ENCODE measurements at places on chromosomes 16 and 17.

DNA sequence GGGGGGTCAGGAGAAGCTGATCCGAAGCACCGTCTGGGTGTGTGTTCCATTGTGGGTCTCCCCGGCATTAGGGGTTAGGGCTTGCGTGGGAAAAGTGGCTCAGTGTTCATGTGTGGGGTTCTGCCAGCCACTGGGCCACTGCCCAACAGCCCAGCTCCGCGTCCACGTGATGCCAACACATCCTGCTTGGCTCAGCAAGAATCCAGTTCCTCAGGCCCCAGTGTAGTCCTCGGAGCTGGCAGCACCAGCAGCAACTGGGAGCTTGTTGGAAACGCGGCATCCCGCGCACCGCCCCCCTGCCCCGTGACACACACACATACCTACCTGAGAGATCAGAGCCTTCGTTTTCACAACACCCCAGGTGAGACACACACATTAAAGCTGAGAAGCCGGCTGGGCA lies 18.9 kb downstream of the LGALS9 start:
- DNase-seq: no peak

DNA sequence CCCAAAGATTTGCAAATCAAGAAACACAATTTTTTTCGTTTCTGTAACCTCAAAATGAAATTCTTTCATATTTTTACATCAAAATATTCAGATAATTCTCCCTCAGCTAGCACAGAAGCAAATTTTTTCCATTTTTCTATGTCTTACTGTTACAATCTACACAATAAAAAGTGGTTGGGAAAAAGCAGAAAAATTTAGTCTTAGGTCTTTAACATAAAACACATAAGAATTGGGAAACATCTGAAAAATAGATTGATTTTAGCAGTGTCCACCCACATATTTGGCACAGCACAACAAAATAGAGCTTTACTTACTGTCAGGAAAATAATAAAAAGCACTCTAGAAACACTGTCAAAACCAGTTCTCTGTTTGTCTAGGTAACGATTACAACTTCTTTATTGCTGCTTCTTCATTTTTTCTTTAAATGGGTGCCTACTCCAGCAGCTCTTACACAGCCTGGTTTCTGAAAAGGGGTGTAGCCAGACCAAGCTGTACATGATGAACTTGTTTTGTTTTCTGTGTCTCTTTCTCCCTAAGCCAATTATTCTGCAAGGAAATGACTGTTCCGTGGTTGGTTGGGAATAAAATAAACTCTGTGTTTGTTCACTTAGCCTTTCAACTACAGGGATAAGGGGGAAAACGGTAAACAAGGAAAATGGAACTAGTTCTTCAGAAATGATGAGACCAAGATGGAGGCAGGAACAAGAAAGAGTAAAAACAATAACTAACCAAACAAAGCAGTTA lies at the start of gene ABCA6:
Gene ABCA6 (minus strand): TSS at position 465 of the 744 bp plus-strand sequence. CDS start 1,192 bp downstream, outside the sequence.
- DNase-seq: peak; percentile 36

GRCh38 chr17:74359916-74360315 lies 1.8 kb downstream of the BTBD17 start:
- no peak for DNase-seq

DNA sequence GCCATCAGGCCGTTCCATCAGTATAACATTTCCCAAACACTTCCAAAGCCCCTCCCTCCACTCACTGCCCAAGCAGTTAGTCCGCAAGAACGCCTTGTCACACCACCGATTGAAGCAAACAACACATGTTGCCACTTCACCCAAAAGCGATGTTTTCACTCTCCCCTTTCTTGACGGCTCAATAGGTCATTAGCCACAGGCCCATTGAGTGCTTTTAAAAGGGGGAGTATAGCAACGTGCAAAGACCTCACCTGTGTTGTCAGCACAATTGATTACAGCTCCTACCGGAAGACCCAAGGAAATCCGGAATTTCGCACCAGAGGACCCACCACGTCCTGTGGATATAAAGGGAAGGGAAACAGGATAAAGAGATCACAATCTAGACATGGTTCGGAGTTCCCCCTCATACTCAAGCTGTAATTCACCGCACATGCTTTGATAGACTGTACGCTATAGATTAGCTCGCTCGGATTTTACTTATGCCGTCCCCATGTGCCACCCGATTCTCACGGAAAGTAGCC lies 690 bp downstream of the RPL23 start:
- DNase-seq: no peak

- no peak for DNase-seq
Measured at GRCh38 chr16:52932321-52932720, 120.4 kb downstream of the CHD9NB start.

DNA sequence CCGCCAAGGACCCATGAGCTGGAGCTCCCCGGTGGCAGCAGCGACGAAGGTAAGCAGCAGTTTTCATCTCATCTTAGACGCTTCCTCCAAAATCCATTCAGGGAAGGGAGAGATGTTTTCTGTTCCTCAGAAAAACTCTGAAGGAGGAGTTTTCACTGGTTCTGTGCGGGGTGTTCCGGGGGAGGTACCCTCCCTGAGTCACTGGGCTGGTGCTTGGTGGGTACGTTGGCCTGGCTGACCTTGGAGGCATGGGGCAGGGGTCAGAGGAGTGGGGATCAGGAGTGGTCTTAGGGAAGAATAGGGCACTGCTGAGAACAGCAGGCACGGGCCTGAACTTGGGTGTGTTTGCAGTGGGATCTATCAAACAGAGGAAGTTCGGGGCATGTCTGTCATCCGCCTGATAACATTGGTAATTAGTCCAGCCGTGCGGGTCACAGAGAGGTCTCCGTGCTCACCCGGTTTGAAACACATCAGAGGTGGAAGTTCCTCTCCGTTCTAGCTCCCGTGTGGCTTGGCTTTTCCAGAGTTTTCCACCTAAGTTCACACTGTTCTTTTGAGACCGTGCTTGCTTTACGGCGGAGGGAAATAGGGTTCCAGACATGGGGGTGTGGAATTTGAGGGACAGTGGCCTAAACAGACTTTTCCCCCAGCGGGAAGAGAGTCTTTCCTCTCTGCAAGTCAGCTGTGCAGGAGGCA lies 59.6 kb upstream of the CIBAR2 start:
- no peak for DNase-seq

DNA sequence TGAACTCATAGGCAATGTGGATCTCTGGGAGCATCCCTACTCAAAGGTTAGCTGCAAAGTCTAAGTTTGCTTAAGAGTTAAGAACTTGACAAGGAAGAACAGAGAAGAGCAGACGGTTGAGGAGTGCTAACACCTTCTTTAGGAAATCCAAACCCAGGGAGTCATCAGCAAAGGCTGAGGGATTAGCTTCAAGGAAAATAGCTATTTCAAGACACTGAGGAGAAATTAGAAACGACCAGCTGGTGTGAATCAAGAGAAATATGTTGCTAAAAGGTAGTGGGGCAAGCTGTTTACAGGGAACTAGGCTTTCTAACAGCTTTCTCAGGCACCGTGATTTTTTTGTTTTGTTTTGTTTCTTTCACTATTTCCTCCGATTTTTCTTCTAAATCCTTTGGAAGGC lies 90.7 kb downstream of the CDH8 start:
- no peak for DNase-seq

- no peak for DNase-seq
Measured at GRCh38 chr17:81478119-81478518, 34.5 kb downstream of the ACTG1 start.

GRCh38 chr17:83117583-83117982 lies 38.2 kb downstream of the METRNL start:
- DNase-seq: no peak

DNA sequence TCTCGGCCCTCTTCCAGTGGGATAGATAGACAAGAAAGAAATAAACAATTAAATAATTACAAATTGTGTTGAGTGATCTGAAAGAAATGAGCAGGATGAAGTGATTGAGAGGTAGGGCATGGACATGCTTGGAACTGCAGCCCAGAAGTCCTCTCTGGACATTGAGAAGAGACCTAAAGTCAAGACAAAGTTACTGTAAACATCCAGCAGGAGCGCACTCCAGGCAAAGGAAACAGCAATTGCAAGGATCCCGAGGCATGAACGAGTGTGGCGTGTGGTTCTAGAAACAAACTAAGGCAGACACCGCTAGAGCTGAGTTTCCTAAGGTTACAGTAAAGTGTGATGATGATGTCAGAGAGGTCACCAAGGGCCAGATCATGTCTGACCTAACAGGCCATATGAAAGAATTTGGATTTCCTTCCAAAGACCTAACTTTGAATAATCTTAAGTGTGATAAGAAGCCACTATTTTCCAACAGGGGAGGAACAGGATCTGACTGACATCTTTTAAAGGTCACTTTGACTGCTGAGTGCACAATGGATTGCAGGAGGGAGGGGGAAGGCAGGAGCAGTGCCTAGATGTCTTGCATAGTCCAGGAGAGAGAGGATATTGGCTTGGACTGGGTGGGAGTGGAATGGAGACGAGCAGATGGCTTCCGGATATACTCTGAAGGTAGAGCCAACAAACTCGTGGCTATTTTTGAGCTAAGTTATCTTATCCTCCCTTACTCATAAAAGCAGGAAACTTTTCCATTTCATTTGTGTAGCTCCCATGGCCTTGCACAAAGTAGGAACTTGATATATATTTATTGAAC lies 19.0 kb downstream of the ABCC12 start:
- no peak for DNase-seq

DNA sequence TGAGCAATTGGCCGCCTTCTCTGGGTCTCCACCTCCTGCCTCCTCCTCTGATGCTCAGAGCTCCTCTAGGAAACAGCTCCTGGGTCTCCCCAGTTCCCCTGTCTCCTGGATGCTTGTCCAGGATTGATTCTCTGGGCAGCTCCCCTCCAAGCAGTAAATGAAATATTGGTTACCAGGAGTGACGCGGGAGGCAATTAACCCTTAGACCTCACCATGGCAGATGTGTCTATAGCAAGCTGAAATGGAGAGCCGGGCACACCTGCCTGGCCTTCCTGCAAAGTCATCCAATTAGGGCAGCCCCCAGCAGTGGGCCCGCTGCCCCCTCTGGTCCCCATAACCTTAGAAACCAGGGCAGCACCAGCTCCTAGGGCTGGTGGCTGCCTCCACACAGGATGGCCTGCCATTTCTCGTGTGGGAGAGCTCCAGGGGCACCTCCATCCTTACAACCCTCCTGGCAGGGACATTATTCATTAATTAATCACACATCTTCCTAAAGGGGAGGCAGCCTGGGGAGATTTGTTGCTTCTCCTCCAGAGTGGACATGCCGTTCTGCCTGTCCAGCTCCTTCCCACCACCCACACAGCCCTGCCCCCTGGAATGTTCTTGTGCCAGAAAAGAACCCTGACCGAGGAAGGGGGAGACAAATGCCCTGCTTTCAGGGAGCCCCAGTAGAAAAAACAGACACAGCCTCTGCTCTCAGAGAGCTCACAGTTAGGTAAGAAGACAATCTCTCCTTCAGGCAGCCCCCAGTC lies 8.3 kb upstream of the KIF18B start:
- DNase-seq: no peak

DNA sequence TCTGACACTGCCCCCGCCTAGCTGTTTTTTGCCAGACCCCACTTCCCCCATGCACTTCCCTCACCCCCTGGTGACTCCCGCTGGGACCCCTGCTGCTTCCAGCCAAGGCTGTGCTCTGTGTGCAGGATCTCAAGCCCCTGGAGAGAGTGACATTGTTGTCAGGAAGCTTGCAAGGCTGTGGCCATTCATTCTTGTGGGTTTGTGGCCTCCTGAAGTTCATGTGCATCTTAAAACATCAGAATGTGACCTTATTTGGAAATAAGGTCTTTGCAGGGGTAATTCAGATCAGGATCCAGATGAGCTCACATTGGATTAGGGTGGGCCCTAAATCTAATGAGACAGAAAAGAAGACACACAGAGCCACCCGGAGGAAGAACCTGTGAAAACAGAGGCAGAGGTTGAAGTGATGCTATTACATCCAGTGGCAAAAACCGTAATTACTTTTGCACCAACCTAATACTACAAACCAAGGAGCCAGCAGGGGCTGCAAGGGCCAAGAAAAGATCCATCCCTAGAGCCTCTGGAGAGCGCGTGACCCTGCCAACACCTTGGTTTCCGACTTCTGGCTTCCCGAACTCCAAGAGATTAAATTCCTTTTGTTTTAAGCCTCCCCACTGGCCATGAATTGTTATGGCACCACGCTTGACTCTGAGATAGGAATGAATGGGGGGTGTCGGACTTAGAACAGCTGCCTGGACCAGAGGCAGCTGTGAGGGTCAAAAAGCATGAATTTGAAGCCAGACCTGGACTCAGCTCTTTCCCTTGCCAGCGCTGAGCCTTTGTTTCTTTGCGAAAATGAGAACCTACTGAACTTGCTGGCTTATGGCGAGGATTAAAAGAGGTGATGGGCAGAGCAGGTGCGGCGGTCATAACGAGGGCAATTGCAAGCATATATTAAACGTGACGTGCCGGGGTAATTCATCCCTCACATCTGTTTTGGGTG lies 75.5 kb downstream of the BMERB1 start:
- peak; percentile 11 for DNase-seq

DNA sequence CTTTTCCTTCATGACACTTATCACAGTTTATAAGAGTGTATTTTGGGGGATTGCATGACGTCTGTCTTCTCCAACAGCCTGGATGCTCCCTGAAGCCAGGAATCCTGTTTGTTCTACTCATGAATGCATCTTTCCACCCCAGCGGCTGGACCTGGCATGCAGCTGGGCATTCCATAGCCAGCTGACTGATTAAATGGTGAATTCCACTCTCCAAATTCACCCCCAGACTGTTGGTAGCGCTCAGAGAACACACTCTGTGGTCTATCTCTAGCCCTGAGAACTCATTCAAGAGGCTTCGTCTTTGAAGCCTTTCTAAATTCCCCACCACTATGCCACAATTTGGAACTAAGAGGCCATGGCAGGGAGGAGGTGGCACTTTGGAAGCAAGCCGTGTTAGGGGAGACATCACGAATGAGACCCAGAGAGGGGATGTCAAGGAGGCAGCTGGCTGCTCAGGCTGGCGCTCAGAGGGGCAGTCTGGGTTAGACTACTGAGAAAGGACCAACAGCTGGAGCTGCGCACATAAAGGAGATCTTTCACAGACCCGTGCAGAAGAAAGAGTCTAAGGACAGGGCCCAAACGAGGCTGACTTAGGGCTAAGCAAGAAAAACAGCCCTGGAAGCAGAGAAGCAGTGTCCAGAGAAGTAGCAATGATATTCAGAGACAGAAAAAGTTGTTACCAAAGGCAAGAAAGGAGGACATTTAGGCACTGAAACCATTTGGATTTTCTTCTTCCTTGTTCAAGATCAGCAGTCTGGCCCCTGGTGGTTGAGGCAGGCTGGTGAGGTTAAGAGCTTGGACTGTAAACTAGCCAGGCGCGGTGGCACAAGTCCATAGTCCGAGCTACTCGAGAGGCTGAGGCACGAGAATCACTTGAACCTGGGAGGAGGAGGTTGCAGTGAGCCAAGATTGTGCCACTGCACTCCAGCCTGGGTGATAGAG lies 42.4 kb upstream of the ZNF629 start:
- no peak for DNase-seq

DNA sequence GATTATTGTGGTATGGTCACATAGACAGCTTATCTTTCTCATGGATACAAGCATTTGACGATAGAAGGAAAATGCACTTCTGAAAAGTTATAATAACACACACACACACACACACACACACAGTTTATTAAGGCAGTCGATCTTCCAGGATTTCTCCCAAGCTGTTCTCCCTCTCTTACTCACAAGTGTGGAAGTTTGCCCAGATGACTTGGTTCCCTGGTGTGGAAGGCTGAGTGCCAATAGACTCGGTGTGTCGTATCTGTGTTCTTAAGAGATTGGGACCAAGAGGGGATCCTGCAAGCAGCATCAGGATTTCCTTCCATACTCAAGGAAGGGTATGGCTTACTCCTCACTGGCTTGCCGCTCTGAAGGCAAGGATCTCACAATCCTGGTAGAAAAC lies 279.6 kb downstream of the HS3ST3B1 start:
- DNase-seq: peak; percentile 13

GRCh38 chr17:64718058-64718457 lies 56.0 kb upstream of the SMURF2 start:
- no peak for DNase-seq

- no peak for DNase-seq
Measured at GRCh38 chr16:53556521-53556920, 53.5 kb upstream of the AKTIP start.
